Activated CD8-positive, alpha-beta memory T cell treated with anti-CD3 and anti-CD28 coated beads, Interleukin-2, amount 50 U/mL, for 48 hours (primary cell): ENCODE measurements at places on chromosomes 16 and 17.
A peak's percentile ranks its signal among the peaks of the same experiment; 100 is the strongest.

DNA sequence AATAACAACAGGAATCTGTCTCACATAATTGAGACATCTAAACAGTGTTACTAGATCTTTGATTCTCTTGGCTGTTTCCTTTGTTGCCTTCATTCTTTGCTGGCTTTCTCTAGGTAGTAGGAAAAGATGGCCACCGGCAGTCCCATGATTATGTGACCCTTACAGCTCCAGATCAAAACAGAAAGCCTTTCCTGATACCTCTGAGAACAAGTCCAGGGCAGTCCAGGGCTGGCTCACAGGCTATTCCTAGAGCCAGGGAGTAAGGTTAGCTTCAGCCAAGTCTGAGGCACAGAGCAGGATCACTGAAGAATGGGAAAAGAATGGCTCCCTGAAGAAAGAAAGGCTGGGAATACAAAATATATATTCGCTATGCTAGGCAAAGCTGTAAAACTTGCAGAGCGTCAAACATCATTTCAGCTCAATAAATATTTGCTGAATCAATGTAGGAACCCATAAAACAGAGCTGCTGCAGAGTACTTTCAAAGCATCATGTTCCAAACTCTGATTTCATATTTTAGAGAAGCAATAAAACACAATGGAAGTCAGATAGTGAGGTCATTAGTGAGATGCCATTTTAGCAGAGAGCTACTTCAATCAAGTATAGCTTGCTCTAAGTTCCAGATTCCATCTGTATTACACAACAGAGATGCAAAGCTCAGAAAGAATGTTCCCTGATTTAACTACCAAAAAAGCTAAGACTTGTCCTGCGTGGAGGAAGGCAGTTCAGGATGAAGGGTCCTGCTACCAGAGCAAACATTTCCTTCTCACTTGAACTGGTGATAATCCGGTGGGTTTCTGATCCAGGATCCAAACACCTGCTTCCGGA lies 23.4 kb downstream of the ADAT1 start:
- no peak for DNase-seq

DNA sequence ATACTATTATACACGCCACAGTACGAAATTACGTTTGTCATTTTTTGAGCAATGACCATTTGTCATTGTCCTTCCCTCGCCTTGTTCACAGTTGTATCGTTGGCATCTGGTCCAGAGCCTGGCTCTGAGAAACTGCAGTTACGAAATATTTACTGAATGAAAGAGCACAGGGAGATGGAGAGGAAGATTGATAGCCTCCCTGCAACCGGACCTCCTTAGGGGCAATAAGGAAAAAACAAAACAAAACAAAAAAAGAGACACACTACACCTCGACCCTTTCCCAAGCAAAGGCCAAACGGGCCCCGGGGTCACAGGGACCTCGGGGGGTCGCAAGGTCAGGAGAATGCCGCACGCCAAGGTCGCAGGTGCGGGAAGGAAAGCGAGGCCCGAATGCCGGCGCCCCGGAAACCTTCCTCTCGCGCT lies 857 bp downstream of the GOT2 start:
- DNase-seq: no peak

DNA sequence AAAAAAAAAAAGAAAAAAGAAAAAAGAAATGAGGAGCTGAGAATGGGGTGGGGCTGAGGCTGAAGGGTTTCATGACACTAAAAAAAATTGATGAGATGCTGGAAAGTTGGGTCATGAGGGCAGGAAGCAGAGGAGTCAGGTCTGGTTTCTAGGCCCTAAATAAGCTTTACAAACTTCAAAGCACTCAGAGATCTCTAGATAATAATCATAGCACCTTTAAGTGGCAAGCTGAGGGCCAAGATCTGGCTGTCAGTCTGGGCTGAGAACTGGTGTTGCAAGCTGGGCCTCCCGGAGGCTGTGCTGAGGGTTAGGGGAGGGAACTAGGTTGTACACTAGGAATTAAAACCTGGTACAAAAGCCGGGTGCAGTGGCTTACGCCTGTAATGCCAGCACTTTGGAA lies 6.4 kb downstream of the ZNF764 start:
- DNase-seq: peak; percentile 74

DNA sequence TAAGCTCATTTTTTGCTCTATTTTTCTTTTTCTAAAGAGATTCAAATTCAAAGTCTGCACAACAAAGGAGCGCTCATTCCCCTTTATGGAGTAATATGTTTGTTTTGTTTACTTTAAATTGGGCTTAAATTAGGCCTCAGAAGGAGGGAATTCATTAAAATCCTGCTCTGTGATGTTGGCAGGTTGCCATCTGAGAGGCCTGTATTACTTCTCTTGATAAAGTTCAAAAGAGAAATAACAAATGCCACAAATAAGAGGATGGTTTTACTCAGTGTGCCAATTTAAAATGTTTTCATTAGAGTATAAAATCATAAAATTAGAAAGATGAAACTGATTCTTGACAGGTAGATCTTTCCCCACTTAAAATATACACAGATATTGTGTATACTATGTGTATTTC lies 54.5 kb upstream of the HLF start:
- DNase-seq: no peak

DNA sequence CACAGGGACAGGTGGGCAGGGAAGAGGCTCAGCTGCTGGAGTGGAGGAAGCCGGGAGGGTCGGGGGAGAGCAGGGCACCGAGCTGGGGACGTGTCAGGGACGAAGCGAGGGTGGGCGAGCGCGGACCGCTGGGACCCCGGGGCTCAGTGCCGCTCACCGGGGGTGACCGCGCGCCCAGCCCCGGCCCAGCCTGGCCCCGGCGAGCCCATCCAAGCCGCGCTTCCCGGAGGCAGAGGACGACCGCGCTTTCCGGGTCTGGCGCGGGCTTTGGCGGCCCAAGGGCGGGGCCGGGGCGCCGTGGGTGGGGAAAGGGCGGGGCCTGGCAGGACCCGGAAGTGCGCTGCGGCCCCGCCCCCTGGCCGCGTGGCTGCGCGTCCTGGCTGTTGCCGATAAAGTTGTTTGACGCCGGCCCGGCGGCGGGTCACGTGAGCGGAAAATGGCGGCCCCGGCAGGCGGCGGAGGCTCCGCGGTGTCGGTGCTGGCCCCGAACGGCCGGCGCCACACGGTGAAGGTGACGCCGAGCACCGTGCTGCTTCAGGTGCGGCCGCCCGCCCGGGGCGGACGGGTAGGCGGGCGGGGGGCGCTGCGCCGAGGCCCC lies at the start of gene ASPSCR1:
Gene ASPSCR1 (plus strand): TSS at position 419 of the 598 bp plus-strand sequence. CDS start 18 bp downstream, at position 437.
- DNase-seq: peak; percentile 98

- DNase-seq: no peak
These were observed 12.1 kb downstream of the GUCY2D start for GRCh38 chr17:8014558-8014850.
